ENCODE measurements at places on chromosomes 4 and X.

GRCh38 chrX:39716401-39716800 is 381.4 kb downstream of the BCOR start:
- H3K4me1 ChIP-seq: no peaks in the 10 kb centered on the region
- H3K4me3 ChIP-seq: no peak overlapping the region
- DNase-seq: peak; percentile 39
- H3K36me3 ChIP-seq: no peaks in the 10 kb centered on the region
- H3K27ac ChIP-seq: no peak overlapping the region

- no peaks in the 10 kb centered on the region for H3K27me3 ChIP-seq
- no peaks in the 10 kb centered on the region for H3K36me3 ChIP-seq
- no peaks in the 10 kb centered on the region for H3K4me1 ChIP-seq
- no peak overlapping the region for H3K27ac ChIP-seq
Measured at GRCh38 chrX:109691277-109691676, 41.8 kb downstream of the ACSL4 start.

GRCh38 chrX:113790987-113791386 is 792.9 kb upstream of the HTR2C start:
- no peak overlapping the region for H3K27ac ChIP-seq
- H3K36me3 ChIP-seq: no peaks in the 10 kb centered on the region
- H3K27me3 ChIP-seq: no peaks in the 10 kb centered on the region
- no peak for DNase-seq
- no peaks in the 10 kb centered on the region for H3K4me1 ChIP-seq

DNA sequence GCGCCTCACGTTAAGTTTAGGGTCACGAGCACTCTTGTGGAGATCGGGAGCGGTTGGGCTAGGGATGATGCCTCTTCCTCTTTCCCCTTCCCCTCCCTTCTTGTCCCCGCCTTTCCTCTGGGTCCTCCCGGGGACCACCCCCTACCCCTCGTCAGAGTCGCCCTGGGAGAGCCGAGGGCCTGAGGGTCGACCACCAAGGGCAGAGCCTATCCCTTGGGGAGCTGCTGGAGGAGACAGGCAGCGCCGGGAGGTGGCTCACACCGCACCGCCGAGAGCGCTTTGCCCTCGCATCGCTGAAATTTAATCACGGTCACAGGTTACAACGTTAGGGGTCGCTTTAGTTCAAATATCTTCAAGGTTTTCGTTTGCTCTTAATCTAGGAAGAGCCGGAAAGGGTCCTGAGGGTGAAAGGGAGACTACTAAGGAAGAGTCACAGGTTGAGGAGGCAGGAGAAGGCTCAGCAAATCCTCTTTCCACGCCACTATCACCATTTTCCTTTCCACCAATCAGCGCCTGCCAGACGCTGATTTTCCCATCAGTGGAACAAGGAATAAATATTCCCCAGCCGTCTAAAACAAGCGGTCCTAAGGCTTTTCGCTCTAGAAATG is 528 bp upstream of the SNCA start:
- H3K27ac ChIP-seq: peak overlapping the region; percentile 64
- peaks cover 3% of the 10 kb centered on the region for H3K4me1 ChIP-seq
- DNase-seq: peak; percentile 20
- H3K4me3 ChIP-seq: peak overlapping the region; percentile 79

DNA sequence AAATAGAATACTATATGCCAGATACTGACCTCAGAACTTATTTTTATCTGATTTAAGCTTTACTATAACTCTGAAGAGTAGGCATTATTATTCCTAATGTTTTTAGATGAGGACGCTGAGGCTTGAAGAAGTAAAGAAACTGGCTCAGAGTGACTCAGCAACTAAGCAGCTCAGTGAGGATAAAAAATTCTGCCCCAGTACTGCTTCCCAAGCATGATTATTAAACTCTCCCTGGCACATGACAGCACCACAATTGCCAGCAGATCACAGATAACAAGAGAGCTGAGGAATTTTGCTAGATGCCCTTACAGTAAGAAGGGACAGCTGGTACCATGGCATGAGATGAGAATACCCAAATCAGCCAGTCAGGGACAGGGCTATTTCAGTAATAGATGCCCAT is 219.4 kb downstream of the NKX6-1 start:
- no peaks in the 10 kb centered on the region for H3K4me1 ChIP-seq
- no peak overlapping the region for H3K27ac ChIP-seq
- H3K36me3 ChIP-seq: no peaks in the 10 kb centered on the region
- no peak for DNase-seq

DNA sequence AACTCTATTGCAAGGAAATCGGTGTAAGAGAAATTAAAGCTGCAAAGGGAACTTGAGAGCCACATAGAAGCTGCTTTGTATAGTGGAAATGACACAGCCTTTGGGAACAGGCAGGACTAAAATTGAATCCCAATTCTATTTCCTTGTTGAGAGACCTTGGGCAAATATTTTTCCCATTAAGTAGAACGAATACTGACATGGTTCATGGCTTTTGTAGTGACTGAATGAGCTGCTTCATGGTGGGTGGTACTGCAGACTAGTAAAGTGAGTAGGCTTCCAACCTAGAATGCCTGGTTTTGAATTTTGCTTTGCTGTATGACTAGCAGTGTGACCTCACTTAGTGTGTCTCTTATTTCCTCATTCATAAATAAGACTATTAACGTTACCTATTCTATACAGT is 182.2 kb upstream of the KCNIP4 start:
- no peaks in the 10 kb centered on the region for H3K27me3 ChIP-seq
- H3K4me1 ChIP-seq: no peaks in the 10 kb centered on the region
- no peak for DNase-seq
- no peaks in the 10 kb centered on the region for H3K36me3 ChIP-seq
- H3K27ac ChIP-seq: no peak overlapping the region

GRCh38 chr4:987624-988513 is 1.0 kb downstream of the IDUA start:
- H3K27me3 ChIP-seq: no peaks in the 10 kb centered on the region
- H3K4me3 ChIP-seq: peak overlapping the region; percentile 68
- no peaks in the 10 kb centered on the region for H3K36me3 ChIP-seq
- peaks cover 14% of the 10 kb centered on the region for H3K4me1 ChIP-seq

DNA sequence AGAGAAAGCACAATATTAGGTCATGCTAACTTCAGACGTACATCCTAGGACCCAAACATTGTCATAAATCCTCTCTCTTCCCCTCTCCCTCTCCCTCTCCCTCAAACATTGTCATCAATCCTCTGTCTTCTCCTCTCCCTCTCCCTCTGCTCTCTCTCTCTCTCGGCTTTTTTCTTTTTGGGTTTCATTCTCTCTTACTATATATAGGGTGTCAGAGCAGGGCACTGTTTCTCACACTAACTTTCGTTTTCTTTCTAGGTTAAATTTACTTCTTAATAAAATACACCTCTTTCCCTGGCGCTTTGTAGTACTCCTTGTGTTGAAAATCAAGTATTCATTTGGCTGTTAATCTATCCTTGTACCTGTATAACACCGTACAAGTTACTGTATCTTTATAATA is 37.0 kb upstream of the HERC5 start:
- no peaks in the 10 kb centered on the region for H3K36me3 ChIP-seq
- H3K4me3 ChIP-seq: no peak overlapping the region
- no peaks in the 10 kb centered on the region for H3K27me3 ChIP-seq
- no peaks in the 10 kb centered on the region for H3K4me1 ChIP-seq

GRCh38 chrX:118740276-118740889 is 13.0 kb downstream of the IL13RA1 start:
- no peaks in the 10 kb centered on the region for H3K36me3 ChIP-seq
- no peak for DNase-seq
- H3K4me1 ChIP-seq: peaks cover 4% of the 10 kb centered on the region
- H3K27ac ChIP-seq: no peak overlapping the region

GRCh38 chr4:110631584-110632505 is 9.0 kb upstream of the PITX2 start:
- H3K27me3 ChIP-seq: no peaks in the 10 kb centered on the region
- H3K4me3 ChIP-seq: no peak overlapping the region
- peaks cover 5% of the 10 kb centered on the region for H3K4me1 ChIP-seq
- H3K27ac ChIP-seq: no peak overlapping the region

DNA sequence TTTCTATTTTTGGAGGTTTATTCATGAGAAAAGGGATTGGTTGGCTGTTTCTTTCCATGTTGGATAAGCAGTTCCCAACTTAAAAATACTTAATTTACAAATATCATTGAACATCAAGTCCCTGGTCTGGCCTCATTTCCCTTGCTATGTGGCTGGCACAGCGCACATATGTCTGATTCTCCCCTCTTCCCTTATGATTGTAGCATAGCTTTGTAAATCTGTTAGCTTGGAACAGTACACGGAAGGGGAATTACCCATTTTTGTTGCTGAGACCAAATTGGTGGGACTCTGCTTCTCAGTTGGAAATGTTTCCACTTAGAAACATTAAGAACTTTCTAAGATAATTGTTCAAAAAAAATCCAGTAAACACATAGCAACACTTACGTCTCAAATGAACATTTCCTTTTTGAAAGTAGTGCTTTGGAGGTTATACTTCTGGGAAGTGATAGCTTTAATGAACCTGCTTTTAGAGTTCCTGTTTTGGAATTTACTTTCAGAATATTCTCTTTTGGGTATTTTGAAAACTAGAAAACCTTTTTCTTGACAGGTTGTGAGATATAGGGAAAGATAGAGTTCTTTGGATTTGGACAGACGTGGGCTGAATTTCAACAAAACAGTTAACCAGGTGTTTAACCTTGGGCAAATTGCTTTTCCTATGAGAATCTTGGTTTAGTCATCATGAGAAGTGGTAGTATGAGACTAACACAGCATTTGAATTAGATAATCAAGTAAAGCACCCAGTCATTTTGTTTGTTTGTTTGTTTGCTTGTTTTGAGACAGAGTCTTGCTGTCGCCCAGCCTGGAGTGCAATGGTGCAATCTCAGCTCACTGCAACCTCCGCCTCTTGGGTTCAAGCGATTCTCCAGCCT is 47.3 kb downstream of the STIM2 start:
- no peaks in the 10 kb centered on the region for H3K27me3 ChIP-seq
- no peak overlapping the region for H3K4me3 ChIP-seq
- H3K4me1 ChIP-seq: peaks cover 14% of the 10 kb centered on the region
- peak overlapping the region; percentile 21 for H3K27ac ChIP-seq
- H3K36me3 ChIP-seq: no peaks in the 10 kb centered on the region

DNA sequence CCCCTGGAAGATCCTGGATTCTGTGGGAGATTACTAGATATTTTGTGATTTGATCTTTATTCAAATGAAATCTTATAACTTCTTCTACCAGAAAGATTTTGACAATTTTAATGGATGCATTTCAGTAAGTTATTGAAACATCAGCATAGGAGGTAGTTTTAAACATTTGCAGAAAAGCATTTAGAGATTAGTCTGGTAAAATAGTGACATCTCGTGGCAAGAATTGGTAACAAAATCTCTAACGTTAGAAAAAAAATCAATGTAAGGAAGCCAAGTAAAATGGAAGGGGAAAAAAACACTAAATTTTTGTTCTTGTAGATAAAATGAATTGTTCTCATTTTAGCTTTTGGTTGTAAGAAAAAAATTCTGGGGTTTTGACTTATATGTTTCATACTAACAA is 73.3 kb downstream of the TASL start:
- no peak overlapping the region for H3K4me3 ChIP-seq
- H3K27me3 ChIP-seq: no peaks in the 10 kb centered on the region
- DNase-seq: no peak
- no peak overlapping the region for H3K27ac ChIP-seq

GRCh38 chr4:141062651-141063050 is 70.6 kb downstream of the RNF150 start:
- H3K36me3 ChIP-seq: no peaks in the 10 kb centered on the region
- no peaks in the 10 kb centered on the region for H3K4me1 ChIP-seq
- H3K27me3 ChIP-seq: no peaks in the 10 kb centered on the region
- DNase-seq: no peak
- no peak overlapping the region for H3K27ac ChIP-seq

GRCh38 chr4:119730671-119730950 is 102.0 kb upstream of the PDE5A start:
- H3K36me3 ChIP-seq: no peaks in the 10 kb centered on the region
- H3K27me3 ChIP-seq: no peaks in the 10 kb centered on the region
- no peak overlapping the region for H3K27ac ChIP-seq

GRCh38 chrX:23554304-23554703 is 113.0 kb upstream of the PRDX4 start:
- no peak for DNase-seq
- no peak overlapping the region for H3K4me3 ChIP-seq
- no peaks in the 10 kb centered on the region for H3K27me3 ChIP-seq
- no peaks in the 10 kb centered on the region for H3K36me3 ChIP-seq

GRCh38 chrX:48905090-48905790 is 6.2 kb downstream of the SLC35A2 start:
- H3K36me3 ChIP-seq: no peaks in the 10 kb centered on the region
- no peaks in the 10 kb centered on the region for H3K27me3 ChIP-seq
- no peak for DNase-seq
- no peaks in the 10 kb centered on the region for H3K4me1 ChIP-seq

DNA sequence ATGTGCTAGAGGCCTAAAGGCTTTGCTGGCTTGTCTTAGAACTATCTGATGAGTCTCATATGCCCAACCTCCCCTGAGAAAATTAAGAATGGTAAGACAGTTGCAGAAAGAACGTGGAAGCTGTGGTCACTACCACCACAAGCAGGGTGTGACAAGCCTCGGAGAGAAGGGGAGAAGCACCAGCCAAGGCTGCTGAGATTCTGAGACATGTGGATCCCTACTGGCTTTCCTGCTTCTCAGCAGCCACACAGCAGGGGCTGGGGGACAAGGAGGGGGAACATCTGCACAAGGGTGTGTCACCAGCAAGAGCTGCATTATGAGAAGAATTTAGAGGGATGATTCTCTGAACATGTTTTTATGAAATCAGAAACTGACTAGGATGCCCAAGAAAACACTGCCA is 19.4 kb downstream of the TAPT1 start:
- DNase-seq: no peak
- no peak overlapping the region for H3K27ac ChIP-seq
- H3K36me3 ChIP-seq: no peaks in the 10 kb centered on the region
- peaks cover 1% of the 10 kb centered on the region for H3K4me1 ChIP-seq
- H3K4me3 ChIP-seq: no peak overlapping the region
- H3K27me3 ChIP-seq: no peaks in the 10 kb centered on the region

GRCh38 chr4:127730142-127730913 is at the start of gene SLC25A31:
SLC25A31 (plus strand) TSS chr4:127730400; CDS start chr4:127730546, 146 bp downstream.
- H3K4me1 ChIP-seq: no peaks in the 10 kb centered on the region
- no peak for DNase-seq
- H3K4me3 ChIP-seq: no peak within 1 kb of the TSS
- H3K27me3 ChIP-seq: no peaks in the 10 kb centered on the region
- no peak within 1 kb of the TSS for H3K27ac ChIP-seq

- no peak overlapping the region for H3K27ac ChIP-seq
- no peaks in the 10 kb centered on the region for H3K36me3 ChIP-seq
- H3K4me1 ChIP-seq: no peaks in the 10 kb centered on the region
- DNase-seq: no peak
- H3K27me3 ChIP-seq: no peaks in the 10 kb centered on the region
- H3K4me3 ChIP-seq: no peak overlapping the region
Measured at GRCh38 chr4:74073358-74073757, 25.6 kb downstream of the CXCL2 start.

DNA sequence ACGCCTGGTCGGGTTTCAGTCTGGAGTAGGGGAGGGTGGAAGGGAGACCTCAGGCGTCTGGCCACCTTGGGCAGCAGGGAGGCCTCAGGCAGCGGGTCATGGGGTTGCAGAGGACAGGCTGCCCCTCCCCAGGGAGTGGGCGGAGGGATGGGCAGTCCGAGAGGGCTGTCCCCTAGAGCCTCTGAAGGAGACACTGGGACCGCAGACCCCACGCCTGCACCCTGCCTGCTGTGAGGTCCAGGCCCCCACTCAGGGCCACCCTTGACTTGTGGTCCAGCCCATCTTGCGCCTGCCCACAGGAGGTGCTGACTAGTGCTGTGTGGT is 16.5 kb downstream of the FGFRL1 start:
- no peak overlapping the region for H3K27ac ChIP-seq
- H3K4me1 ChIP-seq: peaks cover 9% of the 10 kb centered on the region
- no peak for DNase-seq
- H3K27me3 ChIP-seq: no peaks in the 10 kb centered on the region
- H3K4me3 ChIP-seq: no peak overlapping the region

- H3K4me3 ChIP-seq: no peak overlapping the region
- no peaks in the 10 kb centered on the region for H3K27me3 ChIP-seq
- no peak overlapping the region for H3K27ac ChIP-seq
- H3K4me1 ChIP-seq: no peaks in the 10 kb centered on the region
- no peak for DNase-seq
- H3K36me3 ChIP-seq: no peaks in the 10 kb centered on the region
Measured at GRCh38 chr4:17352357-17352756, 159.5 kb downstream of the QDPR start.

Data from ovary (tissue), 10 donors.